ENCODE measurements at places on chromosomes 13 and 19. TPM values are rescaled to one million over a fixed set of nuclear protein-coding genes. Genes with fewer than 3 reads are reported as not detected.

SIGLEC12 gene
- not detected for total RNA-seq

GRCh38 chr13:58085819-58086218, 454.3 kb downstream of the PCDH17 start:
- no peak for DNase-seq
- H3K36me3 ChIP-seq = no peaks in the 10 kb centered on the region
- H3K4me1 ChIP-seq = no peaks in the 10 kb centered on the region
- no peak overlapping the region for H3K4me3 ChIP-seq
- no peak overlapping the region for H3K27ac ChIP-seq

DNA sequence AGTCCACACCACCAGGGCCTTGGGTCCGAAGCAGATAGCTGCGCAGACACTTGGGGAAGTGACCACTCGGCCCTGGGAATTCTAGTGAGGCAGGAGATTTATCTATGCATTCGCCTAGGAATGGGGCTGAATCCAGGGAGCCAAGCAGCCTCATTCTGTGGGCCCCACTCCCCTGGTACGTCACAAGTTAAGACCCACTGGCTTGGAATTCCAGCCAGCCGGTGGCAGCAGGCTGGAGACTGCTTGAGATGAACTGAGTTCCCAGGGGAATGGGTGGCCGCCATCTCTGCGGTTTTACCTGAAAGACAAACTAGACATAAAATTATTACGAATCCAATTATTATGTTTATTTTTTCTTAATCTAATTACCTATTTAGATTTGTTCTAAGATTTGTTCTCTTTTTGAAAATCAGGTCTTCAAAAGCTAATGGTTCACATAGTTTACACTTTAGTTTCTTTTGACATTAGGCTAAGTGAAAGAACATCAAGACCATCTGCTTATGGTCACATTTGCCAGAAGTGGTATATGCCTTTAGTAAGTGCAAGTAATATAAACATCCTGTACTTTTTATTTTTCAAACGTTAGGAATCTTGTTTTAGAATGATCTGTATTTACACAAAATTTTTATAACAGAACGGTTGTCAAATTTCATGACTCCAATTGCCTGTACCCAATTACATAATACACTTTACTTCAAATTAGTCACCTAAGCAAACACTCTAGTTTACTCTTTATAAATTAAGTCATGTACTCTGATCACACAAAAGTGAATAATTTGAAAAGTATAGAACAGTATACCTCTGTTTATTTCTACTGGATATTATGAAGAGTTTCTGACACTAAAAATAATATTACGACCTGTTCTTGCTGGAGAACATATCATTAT, 74.4 kb downstream of the SLITRK6 start:
- peaks cover 23% of the 10 kb centered on the region for H3K4me1 ChIP-seq
- DNase-seq = no peak
- H3K36me3 ChIP-seq = no peaks in the 10 kb centered on the region
- no peak overlapping the region for H3K27ac ChIP-seq
- H3K27me3 ChIP-seq = no peaks in the 10 kb centered on the region
- no peak overlapping the region for H3K4me3 ChIP-seq

DNA sequence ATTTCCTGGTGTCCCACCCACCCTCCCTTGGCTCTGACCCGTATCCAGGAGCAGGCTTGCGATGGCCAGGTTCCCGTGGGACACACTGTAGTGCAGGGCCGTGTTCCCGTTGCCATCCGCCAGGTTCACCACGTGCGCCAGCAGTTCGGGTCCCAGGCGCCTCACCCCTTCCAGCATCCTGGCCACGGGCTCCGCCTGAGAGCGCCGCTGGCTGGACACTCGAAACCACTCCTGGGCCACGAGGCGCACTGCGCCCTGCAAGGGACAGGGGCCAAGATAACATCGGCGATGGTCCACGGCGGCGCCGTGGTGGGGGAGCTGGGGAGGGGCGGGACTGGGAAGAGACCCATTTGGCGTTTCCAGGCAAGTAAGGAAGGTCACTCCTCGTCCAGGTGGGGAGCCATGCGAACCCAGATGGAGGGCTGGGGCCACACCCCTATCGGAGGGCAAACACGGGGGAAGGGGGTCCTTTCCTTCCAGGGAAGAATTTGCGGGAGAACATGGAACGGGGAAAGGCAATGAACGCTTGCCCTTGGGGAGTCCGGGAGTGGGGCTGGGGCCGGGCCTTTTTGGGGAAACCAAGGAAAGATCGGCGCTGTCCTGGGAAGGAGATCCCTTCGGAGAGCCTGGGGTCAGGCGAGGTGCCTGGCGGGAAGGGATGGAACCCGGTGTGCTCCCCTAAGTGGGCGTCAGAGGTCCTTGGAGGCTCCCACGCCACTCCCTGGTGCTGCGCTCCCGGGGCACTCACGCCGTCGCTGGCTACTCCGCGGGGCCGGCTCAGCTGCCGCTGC, 9.9 kb downstream of the KANK3 start:
- no peaks in the 10 kb centered on the region for H3K36me3 ChIP-seq
- no peak for DNase-seq
- no peak overlapping the region for H3K4me3 ChIP-seq
- H3K27me3 ChIP-seq = peaks cover 21% of the 10 kb centered on the region

DNA sequence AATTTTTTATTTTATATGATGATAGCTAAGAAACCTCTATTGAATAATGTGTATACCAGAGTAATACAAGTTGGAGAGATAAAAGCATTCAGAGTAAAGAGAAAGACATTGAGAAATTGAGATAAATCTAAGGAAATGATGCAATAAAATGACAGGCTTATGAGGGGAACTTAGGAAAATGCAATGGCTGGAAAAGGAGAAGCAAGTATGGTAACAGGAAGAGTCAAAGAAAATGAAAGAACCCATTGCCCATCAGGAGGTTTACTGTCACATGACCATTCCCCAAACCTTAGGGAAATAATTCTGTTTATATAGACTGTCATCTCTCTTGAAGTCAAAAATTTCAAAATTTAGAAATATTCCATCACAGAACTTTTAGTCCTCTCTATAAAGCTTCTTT, 808.0 kb upstream of the PRR20A start:
- no peaks in the 10 kb centered on the region for H3K4me1 ChIP-seq
- no peak overlapping the region for H3K27ac ChIP-seq
- no peaks in the 10 kb centered on the region for H3K27me3 ChIP-seq
- DNase-seq = no peak
- no peaks in the 10 kb centered on the region for H3K36me3 ChIP-seq

GRCh38 chr19:36392916-36393673, 14.1 kb upstream of the ZFP14 start:
- DNase-seq = no peak
- H3K27me3 ChIP-seq = peaks cover 2% of the 10 kb centered on the region
- H3K36me3 ChIP-seq = peaks cover 63% of the 10 kb centered on the region
- H3K4me1 ChIP-seq = no peaks in the 10 kb centered on the region

All from HFFc6 (cell line).